Effector CD4-positive, alpha-beta T cell (primary cell): ENCODE measurements at places on chromosomes 5 and 9.

DNA sequence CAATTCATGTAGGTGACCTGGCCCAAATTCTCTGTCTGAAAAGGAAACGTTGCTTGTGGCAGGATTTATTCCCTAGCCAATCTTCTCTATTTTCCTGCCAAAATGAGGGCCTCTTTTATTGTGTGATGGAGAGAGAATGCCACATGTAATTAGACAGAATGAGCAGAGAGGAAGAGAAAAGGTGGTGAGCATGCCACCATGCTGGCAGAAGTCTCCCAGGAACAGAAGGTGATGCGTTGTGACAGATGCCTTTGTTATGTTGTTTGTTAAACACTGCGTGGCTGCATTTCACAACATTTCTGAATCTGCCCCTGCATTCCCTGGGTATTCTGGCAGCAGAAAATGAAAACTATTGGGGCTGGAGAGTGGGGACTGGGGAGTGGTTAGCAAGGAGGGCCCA is 577.6 kb downstream of the TLR4 start:
- no peak for DNase-seq

DNA sequence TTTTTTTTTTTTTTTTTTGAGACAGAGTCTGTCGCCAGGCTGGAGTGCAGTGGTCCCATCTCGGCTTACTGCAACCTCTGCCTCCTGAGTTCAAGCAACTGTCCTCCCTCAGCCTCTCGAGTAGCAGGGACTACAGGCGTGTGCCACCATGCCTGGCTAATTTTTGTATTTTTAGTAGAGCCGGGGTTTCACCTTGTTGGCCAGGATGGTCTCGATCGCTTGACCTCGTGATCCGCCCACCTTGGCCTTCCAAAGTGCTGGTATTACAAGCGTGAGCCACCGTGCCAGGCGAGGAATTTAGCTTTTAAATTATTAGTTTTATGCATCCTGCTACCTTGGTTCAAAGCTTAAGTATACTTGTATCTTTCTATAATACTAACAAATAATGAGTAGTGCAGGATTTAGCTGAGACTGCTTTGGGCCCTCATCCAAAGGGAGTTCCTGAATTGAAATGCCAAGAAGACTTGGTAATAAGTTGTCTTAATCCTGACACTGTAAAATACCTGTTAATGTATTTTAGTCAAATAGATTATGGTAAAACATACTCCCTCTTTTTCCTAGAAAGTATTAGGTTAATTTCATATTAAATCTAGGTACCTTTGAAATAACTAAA is 5.0 kb downstream of the CDC42SE2 start:
- no peak for DNase-seq

DNA sequence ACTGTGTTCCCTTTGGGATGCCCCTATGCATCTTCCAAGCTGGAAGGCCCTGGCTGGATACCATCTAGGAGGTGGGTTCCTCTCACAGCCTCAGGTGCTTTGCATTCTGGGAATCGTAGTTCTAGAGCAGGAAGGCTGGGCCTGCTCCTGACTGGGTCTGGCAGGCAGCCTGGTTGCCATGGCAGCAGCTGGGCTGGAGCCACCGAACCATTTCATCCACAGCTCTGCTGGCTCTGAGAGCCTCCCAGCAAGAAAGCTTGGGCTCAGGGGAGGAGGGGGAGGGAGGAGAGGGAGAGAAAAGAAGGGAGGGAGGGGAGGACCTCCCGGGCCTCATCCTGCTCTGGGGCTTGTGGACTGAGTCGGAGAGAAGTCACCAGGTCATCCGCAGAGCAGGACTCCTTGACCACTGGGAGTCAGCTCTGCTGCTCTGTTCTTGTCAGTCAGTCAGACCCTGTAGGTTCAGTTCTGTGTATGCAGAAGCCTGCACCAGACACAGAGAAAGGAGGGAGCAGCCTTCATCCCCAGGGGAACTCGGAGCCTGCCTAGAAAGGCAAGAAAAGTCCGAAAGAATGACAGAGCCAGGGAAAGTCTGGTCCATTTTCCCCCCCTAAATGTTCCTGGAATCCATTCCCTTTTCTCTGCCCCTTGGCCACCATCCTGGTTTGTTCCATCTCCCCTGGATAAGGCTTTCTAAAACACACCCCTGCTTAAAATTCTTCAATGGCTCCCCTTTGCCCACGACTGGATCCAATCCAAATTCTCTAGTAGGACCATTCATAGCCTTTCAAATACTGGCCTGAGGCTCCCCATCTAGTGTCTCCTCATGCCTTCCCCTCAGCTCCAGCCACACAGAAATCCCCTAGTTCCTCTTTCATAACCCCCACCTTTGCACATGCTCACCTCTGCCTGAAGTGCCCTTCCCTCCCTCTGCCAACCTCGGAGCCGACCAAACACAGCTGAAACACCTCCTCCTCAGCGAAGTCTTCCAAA is 65.4 kb upstream of the ARAP3 start:
- DNase-seq, result no peak

- no peak for DNase-seq
Observed at GRCh38 chr5:39079147-39079546, 4.9 kb upstream of the RICTOR start.

GRCh38 chr9:7542693-7543092 is 256.9 kb downstream of the DMAC1 start:
- no peak for DNase-seq

GRCh38 chr5:6466975-6467567 is 18.4 kb downstream of the UBE2QL1 start:
- DNase-seq, result no peak
